HEK293T (cell line): ENCODE measurements at places on chromosomes 3 and 15.

DNA sequence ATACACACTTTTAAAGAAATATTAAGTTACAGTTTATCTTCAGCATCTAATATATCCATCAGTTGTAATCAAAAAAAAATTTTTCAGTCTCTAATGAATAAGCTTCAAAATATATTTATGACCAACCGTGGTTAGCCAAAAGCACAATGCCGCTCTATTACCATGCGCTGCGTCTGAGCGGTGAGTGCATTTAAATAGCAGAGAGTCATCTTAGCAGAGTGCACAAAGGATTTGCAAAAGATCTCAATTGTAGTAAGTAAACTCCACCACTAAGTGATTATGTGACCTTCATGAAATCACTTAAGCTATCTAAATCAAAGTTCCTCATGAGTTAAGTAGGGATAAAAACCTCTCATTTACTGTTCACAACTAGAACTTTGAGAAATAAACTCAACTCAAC, 4.9 kb downstream of the TP63 start:
- DNase-seq: no peak

DNA sequence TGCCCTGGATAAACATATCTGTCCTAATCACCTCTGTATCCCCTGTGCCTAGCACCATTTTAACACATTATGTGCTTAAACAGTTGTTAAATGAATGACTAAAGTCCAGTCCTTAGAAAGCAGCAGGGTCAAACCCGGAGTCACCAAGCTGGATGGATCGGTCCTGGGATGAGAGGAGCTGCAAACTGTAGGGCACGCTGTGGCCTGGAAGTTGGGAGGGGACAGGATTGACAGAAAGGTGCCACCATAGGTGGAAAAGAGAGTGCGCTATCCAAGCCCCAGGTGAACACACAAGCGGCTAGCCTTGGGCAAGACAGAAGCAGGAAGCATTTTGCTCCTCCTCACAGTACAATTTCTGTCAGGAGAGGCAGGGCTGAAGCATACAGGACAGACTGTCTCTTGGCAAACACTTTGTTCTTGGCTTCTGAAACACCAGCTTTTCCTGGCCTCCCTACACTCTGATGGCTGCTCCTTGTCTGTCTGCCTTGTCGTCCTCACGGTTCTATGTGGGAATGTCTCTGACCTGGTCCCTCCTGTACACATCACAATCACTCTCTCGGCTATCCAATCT, 48.4 kb upstream of the KY start:
- DNase-seq: no peak

DNA sequence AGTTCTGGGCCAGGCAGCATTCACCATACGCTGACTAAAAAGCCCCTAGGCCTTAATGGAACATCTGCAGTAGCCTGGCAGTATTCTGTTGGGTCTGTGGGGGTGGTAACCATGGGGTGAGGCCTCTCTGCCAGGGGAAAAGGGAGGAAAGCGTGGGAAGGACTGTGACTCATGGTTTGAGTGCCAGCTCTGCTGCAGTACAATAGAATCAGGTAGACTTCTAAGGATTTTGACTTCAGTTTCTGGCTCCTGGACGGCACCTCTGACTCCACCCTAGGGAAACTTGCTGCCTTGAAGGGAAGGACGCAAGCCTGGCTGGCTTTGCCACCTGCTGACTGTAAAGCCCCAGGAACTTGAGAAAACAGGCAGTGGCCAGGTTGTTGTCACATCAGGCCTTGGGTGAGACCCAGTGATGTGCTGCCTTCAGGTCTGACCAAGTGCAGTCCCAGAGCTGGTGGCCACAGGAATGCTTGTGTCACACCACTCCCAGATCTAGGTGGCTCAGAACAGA, 148.6 kb downstream of the SUCNR1 start:
- DNase-seq: no peak

DNA sequence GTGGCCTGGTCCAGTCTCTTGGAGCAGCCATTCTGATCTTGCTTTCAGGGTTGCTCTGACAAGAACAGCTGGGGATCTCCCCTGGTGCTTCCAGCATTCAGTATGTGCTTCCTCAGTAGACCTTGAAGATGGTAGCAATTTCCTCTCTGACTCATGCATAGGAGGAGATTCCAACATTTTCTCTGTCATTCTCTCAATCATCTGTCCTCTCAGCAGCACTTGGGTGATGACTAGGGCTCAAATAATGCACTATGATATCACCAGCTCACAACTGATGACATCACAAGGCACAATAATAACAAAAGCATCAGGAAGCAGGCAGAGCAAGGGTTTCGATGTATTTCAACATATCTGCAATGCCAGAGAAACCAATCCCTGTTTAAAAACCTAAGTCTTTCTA, 52.7 kb downstream of the NFKBIZ start:
- no peak for DNase-seq

GRCh38 chr3:101020351-101021015, 27.3 kb upstream of the ABI3BP start:
- no peak for DNase-seq

DNA sequence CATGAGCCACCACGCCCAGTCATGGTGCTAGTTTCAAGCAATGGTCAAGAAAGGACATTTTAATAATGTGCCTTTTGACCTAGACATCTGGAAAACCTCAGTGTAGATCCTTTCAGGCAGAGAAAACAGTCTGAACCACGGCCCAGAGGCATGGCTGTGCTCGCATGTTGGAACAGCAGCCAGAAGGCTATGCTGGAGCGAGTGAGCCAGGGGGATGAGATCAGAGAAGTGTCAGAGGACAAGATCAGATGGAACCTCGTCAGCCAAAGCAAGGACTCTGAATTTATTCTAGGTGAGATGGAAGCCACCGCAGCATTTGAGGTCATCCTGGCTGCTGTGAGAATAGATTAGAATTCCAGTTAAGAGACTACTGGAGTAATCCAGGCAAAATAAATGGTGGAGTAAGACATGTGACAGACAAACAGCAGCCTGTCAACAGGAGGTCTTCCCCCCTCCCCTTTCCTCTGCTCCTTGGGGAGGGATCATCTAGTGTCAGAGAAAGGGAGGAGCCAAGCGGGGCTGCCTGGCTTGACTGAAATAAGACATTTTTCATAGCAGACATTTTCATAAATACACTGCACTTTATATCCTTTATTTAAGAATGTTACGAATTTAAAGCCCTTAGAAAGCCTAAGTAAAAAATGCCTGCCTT, 40.4 kb upstream of the ACKR4 start:
- no peak for DNase-seq

DNA sequence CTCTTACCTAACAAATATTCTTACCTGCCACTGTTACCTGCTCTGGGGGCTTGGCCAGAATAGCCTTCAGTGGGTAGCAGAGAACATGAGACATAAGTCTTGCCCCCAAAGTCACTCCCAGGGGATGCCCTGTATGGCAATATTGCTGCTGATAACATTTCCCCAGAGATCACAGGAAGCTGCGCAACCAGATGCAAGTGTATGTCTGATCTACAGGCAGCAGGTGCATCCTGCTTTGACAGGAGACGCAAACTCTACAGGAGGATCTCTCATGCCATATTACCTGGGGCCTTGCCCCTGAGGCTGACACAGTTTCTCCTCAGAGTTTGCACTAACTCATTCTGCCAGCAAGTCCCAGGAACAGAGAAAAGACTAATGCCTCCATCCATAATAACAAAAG, 174.4 kb upstream of the LPP start:
- DNase-seq: no peak

DNA sequence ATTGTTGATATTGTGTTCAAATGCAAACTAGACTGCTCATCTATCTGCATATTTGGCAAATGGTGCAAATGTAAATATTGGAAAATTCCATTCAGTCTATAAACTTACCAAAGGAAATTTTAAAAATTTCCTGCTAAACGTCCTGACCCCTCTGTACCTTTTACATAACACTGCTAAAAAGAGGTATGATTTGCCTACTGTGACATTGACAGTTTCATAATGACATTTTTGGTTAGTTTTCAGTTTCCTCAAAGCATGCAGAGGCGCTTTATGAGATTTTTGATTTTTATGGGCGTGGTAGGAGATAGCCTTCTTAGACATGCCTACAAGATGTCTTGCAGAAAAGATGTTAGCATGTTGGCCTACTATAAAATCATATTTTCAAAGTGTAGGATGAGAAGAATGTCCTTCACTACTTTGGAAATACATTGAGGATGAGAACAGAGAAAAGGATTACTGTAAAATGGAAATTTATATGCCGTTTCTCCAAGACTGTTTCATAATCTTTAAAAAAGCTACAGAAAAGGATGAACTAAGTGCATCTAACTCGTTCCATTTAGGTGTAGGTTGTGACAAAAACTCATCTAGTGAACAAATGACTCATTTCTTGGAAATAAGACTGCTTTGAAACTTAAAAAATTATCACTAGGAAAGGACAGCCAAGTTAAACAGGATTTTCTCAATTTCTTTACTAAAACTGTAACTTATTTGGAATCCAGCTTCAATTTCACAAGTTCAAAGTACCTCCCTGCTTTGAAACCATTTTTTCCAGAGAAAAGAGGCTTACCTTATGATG, 14.5 kb upstream of the ISLR start:
- DNase-seq: no peak

GRCh38 chr3:66481071-66482017, 19.5 kb downstream of the LRIG1 start:
- DNase-seq: no peak

GRCh38 chr3:177234121-177234520, 36.8 kb upstream of the TBL1XR1 start:
- no peak for DNase-seq

DNA sequence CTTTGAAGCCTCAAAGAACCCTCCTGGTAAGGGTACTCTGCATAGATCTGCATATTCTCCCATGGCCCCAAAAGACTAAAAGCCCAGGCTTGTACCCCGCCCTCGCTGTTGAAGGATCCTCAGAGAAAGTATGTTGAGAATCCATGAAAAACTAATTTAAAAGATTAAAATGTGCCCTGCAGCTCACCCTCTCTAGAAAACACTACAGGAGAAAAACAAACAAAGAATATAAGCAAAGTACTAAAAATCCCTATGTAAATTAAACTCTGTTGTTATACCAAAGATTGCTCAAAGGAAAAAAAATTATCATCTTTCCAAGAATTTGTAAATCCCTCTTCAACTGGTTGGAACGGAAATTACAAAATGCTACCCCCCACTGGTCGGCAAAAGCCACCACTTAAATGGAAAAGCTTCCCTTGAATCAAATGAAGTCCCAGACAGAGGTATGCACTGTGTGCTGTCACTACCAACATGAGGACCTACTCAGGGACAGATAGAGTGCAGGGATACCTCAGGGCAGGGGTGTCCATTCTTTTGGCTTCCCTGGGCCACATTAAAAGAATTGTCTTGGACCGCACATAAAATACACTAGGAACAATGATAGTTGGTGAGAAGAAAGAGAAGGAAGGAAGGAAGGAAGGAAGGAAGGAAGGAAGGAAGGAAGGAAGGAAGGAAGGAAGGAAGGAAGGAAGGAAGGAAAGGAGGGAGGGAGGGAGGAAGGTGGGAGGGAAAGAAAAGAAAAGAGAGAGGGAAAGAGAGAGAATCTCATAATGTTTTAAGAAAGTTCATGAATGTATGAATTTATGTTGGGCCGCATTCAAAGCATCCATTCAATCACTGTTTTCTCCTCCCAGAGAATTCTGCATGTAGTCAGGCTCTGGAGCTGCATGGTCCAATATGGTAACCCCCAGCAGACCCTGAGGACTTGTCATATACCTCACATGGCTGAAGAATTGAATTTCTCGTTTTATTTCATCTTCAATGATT, 88.1 kb downstream of the MAGI1 start:
- DNase-seq: no peak

- no peak for DNase-seq
These were observed 13.0 kb downstream of the MRPL46 start for GRCh38 chr15:88454236-88454635.

DNA sequence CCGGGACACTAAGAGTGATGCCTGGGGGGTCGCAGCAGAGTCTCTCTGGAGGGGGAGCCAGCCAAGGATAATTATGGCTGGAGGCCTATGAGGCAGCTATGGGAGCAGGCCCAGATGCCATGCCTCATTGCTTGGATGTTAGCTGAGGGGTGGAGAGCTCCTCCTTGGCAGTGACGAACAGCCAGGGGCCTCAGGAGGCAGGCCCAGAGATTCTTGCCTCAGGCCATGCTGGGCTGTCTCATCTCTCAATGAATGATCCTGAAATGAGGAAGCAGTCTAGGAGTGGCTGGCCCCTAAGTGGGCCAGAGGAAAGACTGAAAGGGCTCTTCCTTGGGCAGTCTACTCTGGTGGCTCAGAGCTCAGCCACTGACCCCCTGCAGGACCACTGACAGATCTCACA, 21.3 kb downstream of the KIF9 start:
- DNase-seq: no peak

GRCh38 chr3:112693186-112693585, 52.2 kb upstream of the CCDC80 start:
- DNase-seq: no peak

DNA sequence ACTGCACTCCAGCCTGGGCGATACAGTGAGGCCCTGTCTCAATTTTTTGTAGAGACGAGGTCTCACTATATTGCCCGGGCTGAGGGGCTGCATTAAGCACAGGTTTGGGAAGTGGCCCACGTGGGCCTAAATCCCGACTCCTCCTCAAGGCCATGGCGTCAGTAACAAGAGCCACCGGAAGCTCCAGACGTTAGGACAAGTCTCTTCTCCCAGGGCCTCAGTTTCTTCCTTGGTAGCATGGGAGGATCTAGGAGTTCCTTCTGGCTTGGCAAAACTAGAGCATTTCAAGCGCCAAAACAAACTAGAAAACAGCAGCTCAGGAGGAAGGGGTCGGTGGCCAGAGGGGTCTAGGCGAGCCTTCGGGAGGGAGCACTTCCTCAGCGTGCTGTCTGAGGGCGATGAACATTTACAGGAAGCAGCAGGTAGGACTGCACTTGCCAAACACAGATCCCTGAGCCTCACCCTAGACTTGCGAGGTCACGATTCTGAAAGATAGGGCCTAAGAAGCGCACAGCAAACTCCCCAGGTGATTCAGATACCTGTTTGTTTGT, 536 bp downstream of the SNAPC5 start:
- DNase-seq: no peak

DNA sequence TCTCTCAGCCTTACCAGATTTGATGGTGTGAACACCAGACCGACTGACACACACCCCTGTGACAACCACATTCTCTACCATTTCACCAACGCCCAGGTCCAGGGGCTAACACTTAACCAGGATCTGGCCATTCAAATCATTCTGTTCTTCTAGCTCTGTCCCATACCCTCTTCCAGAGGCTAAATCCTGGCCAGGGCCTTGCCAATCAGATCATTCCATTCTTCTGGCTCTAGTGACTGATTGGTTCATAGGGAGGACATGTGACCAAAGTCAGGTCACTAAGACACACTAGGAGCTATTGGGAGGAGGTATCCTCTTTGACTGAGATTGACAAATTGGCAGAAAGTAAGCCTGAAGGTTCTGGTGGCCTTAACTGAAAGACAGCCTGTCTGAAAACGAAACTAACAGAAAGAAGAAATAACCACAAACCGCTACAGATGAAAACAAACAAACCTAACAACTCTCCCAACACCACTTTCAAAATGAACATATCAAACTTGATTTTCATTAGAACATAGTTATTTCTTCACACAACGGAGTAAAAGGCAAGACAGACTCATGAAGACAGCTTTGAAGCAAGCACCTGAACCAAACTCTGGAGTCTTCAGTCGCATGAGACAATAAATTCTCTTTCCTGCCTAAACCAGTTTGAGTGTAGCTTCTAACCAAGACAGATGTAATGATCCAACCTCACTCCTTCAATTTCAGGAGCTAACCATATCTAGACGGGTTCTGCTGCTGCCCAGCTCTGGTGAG, 68.5 kb downstream of the TRANK1 start:
- no peak for DNase-seq

- no peak for DNase-seq
These were observed 46.3 kb upstream of the CCDC80 start for GRCh38 chr3:112687211-112687610.
